ENCODE measurements at places on chromosomes 6 and 20. TPM values are rescaled to one million over a fixed set of nuclear protein-coding genes. Genes with fewer than 3 reads are reported as not detected.
A peak's percentile ranks its signal among the peaks of the same experiment; 100 is the strongest.

GRCh38 chr6:92688342-92688741 is 731.0 kb downstream of the EPHA7 start:
- no peak overlapping the region for H3K4me3 ChIP-seq
- no peaks in the 10 kb centered on the region for H3K4me1 ChIP-seq
- no peak for DNase-seq
- H3K27me3 ChIP-seq: no peaks in the 10 kb centered on the region
- no peaks in the 10 kb centered on the region for H3K36me3 ChIP-seq
- no peak overlapping the region for H3K27ac ChIP-seq

GRCh38 chr20:38295811-38296210 is 8.1 kb upstream of the BPI start:
- no peak overlapping the region for H3K4me3 ChIP-seq
- no peak for DNase-seq
- no peak overlapping the region for H3K27ac ChIP-seq

DNA sequence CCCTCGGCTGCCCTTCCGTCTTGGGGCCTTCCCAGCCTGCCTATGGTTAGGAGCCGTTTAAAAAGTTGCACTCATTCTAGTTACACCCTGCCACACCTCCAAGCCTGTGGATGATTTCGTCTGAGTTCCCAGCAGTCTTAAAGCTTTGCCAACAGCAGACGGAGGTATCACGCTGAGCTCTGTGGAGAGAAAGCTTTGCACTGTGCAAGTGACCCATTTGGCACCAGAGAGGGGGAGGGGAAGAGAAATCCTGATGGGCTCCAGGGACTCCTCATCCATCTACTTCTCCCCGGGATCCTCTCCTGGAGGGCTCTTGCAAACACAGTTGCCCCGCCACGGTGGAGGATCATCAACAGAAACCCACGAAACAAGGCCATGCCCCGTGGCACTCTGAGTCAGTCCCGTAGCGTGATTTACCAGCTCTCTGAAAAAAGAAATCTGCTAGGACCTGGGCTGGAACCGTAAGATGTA is 98.8 kb upstream of the CITED2 start:
- H3K36me3 ChIP-seq: no peaks in the 10 kb centered on the region
- no peaks in the 10 kb centered on the region for H3K27me3 ChIP-seq
- no peak for DNase-seq
- H3K4me1 ChIP-seq: peaks cover 13% of the 10 kb centered on the region
- no peak overlapping the region for H3K4me3 ChIP-seq
- H3K27ac ChIP-seq: no peak overlapping the region

DNA sequence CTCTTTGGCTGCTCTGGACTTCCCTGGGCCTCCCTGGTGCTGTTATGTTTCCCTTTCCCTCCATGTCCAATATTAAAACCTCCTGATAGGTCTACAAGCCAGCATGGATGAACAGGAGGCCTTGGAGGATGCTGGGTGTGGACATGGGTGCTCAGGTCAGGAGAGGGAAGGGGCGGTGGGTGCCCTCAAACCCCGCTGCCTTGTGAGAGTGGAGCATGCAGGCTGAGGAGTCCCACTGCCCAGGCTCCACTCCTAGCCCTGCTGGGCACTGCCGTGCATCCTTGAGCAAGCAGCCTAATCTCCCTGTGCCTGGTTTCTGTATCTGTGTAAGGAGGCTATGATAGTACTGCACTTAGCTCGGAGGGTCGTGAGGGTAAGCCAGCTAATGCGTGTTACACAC is 18.4 kb upstream of the CCDC167 start:
- no peaks in the 10 kb centered on the region for H3K27me3 ChIP-seq
- H3K4me3 ChIP-seq: peak overlapping the region; percentile 78
- H3K36me3 ChIP-seq: peaks cover 2% of the 10 kb centered on the region
- H3K4me1 ChIP-seq: peaks cover 76% of the 10 kb centered on the region
- DNase-seq: no peak

DNA sequence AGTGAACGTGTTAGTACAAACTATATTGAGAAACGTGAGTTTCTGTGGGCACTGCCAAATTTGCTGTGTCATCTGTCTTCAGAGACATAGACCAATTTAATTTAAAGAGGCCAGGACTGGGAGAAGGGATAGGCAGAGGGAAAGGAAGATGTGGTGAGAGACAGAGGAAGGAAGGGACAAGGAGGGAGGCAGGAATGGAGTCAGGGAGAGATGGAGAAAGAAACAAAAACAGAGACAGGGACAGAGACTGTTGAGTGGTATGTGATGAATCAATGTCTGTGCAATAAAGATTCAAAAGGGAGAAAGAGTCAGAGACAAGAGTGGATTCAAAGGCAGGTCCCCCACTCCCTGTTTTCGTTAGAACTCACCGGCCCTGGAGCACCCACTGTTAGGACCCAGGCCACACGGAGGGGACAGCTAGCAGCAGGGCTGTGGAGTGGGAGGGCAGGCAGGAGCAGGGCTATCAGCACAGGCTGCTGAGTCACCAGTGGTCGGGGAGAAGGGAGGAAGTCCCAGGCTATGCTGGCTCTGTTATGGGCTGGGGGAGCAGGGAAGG is 51.6 kb upstream of the CHD6 start:
- no peaks in the 10 kb centered on the region for H3K36me3 ChIP-seq
- H3K27ac ChIP-seq: no peak overlapping the region
- H3K27me3 ChIP-seq: peaks cover 15% of the 10 kb centered on the region
- H3K4me1 ChIP-seq: no peaks in the 10 kb centered on the region
- no peak overlapping the region for H3K4me3 ChIP-seq

- H3K36me3 ChIP-seq: no peaks in the 10 kb centered on the region
- H3K27ac ChIP-seq: no peak overlapping the region
- H3K4me3 ChIP-seq: no peak overlapping the region
- peaks cover 33% of the 10 kb centered on the region for H3K27me3 ChIP-seq
Observed at GRCh38 chr6:154352898-154353585, 3.6 kb downstream of the IPCEF1 start.

GRCh38 chr6:150361876-150362275 is 6.9 kb upstream of the IYD start:
- no peak for DNase-seq
- H3K27ac ChIP-seq: no peak overlapping the region
- H3K4me3 ChIP-seq: no peak overlapping the region
- H3K4me1 ChIP-seq: no peaks in the 10 kb centered on the region
- H3K36me3 ChIP-seq: no peaks in the 10 kb centered on the region

DNA sequence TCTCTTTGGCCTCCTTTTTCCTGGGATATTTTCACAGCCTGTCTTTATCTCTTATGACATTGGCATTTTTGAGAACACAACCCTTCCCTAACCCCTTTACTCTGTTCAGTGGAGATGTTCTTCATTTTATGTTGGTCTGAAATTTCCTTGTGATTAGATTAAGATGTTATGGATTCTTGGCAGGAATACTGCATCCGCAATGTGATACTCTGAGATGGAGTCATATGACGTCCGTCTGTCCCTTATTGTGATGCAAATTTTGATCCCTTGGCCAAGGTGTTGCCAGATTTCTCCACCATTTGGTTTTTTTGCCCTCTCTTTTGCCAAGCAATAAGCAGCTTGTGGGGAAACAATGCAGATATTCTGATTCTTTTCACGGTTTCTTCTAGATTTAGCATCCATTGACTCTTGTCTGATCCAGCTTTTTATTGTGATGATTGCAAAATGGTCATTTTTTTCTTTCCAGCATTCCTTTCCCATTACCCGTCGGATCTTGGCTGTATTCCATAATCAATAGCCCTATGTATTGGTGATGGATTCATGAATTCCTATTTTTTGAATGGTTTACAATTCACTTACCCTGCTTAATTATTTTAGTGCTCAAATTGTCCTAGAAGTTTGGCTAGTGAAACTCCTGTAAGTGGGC is 85.1 kb downstream of the NCOA3 start:
- H3K36me3 ChIP-seq: peaks cover 50% of the 10 kb centered on the region
- H3K4me3 ChIP-seq: no peak overlapping the region
- no peak overlapping the region for H3K27ac ChIP-seq

GRCh38 chr20:41017448-41018042 is 11.1 kb upstream of the TOP1 start:
- H3K4me1 ChIP-seq: peaks cover 5% of the 10 kb centered on the region
- no peaks in the 10 kb centered on the region for H3K36me3 ChIP-seq
- no peak overlapping the region for H3K4me3 ChIP-seq

DNA sequence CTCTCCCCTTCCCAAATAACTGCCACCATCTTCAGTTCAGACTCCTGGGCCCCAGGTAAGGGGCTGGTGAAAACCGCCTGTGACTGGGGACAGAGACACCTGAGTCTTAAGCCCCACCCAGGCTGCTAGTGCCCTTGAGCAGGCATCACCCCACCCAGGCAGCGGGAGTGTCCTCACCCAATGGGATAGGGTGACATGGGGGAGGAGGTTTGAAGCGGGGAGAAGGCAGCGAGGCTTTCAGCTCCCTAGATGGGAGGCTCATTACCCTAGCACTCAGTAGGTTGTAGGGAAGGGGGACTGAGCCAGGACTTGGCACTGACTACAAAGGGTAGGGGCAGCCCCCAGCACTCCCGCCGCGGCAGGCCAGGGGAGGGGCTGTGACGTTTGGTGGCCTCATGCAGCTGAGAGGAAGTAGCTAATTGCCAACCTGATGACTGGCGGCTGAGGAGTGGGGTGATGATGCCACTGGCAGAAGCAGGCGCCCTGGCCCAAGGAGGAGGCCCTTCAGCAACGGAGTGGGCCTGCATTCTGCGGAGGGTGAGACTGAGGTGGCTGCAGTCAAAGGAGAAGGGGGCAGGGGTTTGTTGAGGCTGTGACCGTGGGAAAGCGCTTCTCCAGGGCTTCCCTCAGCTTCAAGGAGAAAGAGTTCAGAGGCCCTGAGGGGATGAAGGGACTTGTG is 126.9 kb downstream of the MRPL14 start:
- peak; percentile 55 for DNase-seq
- peak overlapping the region; percentile 66 for H3K4me3 ChIP-seq
- H3K27me3 ChIP-seq: peaks cover 37% of the 10 kb centered on the region
- H3K4me1 ChIP-seq: peaks cover 22% of the 10 kb centered on the region

- H3K4me1 ChIP-seq: no peaks in the 10 kb centered on the region
- H3K27ac ChIP-seq: no peak overlapping the region
- H3K36me3 ChIP-seq: no peaks in the 10 kb centered on the region
- H3K4me3 ChIP-seq: no peak overlapping the region
- no peaks in the 10 kb centered on the region for H3K27me3 ChIP-seq
Observed at GRCh38 chr6:128357392-128358130, 162.8 kb downstream of the PTPRK start.

DNA sequence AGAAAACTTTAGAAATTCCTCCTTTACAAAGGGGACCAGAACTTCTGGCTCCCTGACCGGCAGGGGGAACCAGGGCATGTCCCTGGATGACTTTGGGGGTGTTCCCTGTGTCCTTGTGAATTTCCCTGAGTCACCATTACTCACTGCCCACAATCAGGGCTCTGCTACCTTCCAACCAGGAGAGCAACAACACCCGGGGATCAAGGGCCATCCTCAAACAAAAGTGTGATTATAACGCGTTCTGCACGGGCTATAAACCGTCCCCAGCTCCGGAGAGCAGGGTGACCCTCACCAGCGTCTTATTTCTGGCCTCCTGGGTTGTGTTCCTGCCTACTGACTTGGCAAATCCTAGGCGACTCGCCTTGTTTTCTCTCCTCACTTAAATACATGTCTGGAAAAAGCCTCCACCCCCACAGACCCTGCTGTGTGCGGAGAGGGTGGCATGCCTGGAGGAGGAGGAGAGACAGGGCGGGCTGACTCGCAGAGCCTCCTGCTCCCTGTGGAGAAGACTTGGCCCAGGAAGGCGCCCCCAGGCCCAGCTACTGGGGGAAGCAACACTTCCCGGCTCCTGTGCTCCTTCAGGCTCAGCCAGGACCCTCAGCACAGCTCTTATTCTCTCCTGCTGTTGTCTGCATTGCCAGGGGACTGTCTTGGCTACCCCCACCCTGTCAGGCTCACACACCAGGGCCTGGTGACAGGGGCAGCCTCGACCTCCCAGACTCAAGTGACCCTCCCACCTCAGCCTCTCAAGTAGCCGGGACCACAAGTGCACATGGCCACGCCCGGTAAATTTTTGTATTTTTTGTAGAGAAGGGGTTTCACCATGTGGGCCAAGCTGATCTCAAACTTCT is 54.1 kb downstream of the FGD2 start:
- no peaks in the 10 kb centered on the region for H3K27me3 ChIP-seq
- H3K27ac ChIP-seq: no peak overlapping the region
- no peak for DNase-seq
- peaks cover 17% of the 10 kb centered on the region for H3K4me1 ChIP-seq
- H3K4me3 ChIP-seq: no peak overlapping the region

DNA sequence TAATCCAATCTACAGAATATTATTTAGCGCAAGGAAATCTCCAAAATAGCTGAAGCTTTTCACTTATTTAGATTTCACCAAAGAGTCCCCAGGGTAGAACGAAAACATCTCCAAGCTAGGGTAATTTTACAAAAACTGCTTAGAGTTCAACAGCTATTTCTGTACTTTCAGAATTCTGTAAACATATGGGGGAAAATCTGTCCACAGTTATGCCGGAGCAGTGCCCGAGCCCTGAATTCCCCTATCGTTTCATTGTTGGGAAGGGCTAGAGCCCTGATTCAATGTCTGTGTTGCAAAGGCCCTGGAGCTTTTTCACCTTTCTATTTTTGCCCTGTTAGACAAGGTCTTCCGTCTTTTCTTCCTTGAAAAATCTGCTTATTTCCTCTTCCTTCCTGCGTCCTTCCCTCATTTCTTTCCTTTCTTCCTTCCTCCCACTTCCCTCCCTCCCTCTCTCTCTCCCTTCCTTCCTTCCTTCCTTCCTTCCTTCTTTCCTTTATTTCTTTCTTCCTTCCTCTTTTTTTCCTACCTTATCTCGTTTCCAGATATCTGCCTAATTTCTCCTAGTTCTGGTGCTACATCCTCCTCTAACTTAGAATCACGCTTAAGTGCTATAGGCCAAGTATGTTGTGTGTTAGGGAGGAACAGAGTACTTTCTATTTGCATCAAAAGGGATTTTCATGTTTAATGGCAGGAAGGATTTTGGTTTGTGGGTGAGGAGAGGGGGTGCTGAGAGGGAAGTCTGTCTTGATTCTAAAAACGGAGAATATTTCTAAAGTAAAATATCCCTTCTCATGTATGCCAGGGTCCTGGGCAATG is 122.5 kb upstream of the BMP2 start:
- no peaks in the 10 kb centered on the region for H3K4me1 ChIP-seq
- H3K36me3 ChIP-seq: no peaks in the 10 kb centered on the region
- no peak for DNase-seq
- no peaks in the 10 kb centered on the region for H3K27me3 ChIP-seq
- no peak overlapping the region for H3K4me3 ChIP-seq

GRCh38 chr6:11789744-11790143 is 11.1 kb upstream of the ADTRP start:
- no peak overlapping the region for H3K4me3 ChIP-seq
- no peaks in the 10 kb centered on the region for H3K4me1 ChIP-seq
- no peak for DNase-seq
- peaks cover 4% of the 10 kb centered on the region for H3K27me3 ChIP-seq
- no peaks in the 10 kb centered on the region for H3K36me3 ChIP-seq
- no peak overlapping the region for H3K27ac ChIP-seq

GRCh38 chr20:5689463-5689862 is 60.7 kb upstream of the SHLD1 start:
- no peaks in the 10 kb centered on the region for H3K27me3 ChIP-seq
- no peak overlapping the region for H3K4me3 ChIP-seq
- H3K36me3 ChIP-seq: no peaks in the 10 kb centered on the region
- H3K27ac ChIP-seq: no peak overlapping the region
- no peaks in the 10 kb centered on the region for H3K4me1 ChIP-seq
- DNase-seq: no peak

The CDSN gene
- not detected for total RNA-seq

The PRSS16 gene
- 1.3 TPM for total RNA-seq

The DLL1 gene
- total RNA-seq: 0.20 TPM

The C6orf58 gene
- total RNA-seq: not detected

The ZNF341 gene
- 5.8 TPM for total RNA-seq

The TAP1 gene
- total RNA-seq: 410 TPM

The FNDC11 gene
- 0.20 TPM for total RNA-seq

The RGS19 gene
- 119 TPM for total RNA-seq
